ENCODE measurements at places on chromosomes 6 and 20.

DNA sequence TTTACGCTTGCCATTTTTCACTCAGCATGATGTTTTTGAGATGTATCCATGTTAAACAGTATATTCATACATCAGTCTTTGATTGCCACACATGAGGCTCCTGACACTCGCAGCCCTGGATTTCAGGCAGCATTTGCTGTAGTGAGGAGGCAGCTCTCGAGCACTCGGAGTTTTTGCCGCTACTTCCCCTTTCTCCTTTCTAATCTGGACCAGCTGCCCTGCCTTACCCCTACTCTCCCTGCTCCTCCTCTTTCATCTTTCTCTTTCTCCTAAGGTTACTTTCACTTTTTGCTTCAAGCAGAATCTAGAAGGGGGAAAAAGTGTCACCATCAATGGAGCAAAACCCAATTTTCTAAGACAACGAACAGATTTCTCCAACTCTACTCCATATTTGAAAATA lies 5.9 kb upstream of the CST3 start:
- DNase-seq, result no peak

GRCh38 chr20:31823360-31824124 lies 4.4 kb downstream of the MYLK2 start:
- no peak for DNase-seq

DNA sequence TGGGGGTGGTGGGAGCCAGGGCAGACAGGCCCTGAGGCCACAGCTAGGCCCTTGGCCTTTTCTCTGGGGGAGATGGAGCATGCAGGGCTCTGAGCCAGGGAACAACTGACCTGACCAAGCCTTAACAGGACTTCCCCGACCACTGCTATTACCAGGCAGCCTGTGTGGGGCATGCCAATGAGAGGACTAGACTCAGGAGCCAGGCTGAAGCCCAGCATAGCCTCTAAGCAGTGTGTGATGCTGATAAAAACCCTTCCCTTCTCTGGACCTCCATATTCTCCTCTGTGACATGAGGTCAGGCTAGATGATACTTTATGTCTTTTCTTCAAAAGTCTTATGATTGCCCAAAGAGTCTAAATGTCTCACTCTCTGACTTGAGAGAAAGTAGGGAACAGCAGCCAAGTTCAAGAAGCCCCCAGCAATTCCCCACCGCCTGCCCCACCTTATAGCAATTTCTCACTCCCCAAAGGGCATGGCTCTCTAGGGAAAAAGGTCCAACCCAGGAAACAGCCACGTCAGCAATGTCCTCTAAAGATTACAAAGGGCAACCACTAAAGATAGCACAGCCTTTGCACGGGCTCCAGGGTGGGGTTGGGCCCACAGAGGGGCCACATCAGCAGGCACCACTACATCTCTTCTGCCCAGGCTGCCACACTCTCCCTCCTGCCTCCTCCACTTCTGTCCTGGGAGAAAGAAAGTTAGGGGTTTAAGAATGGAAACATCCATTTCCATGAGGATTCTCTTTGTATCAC lies 71.3 kb downstream of the TRERF1 start:
- no peak for DNase-seq

- no peak for DNase-seq
These were observed 6.2 kb downstream of the PXT1 start for GRCh38 chr6:36436466-36436865.

- DNase-seq, result no peak
These were observed 254.7 kb downstream of the TSHZ2 start for GRCh38 chr20:53226826-53227225.

- no peak for DNase-seq
These were observed 16.4 kb downstream of the PLCB1 start for GRCh38 chr20:8148501-8148900.

DNA sequence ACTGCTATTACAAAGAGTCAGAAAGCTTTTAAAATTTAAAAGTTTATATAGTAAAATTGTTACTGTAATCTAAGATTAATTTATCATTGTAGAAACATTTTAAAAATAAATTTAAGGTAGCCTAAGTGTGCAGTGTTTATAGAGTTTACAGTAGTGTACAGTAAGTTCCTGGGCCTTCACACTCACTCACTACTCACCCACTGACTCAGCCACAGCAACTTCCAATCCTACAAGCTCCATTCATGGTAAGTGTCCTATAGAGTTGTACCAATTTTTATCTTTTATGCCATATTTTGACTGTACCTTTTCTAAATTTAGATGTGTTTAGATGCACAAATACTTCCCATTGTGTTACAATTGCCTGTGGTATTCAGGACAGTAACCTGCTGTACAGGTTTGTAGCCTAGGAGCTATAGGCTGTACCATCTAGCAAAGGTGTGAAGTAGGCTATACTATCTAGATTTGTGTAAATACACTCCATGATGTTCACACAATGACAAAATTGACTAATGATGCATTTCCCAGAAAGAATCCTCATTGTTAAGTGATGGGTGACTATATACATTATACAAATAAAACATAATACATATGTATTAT lies 10.2 kb upstream of the TMEM170B start:
- DNase-seq, result no peak

- DNase-seq, result no peak
These were observed 55.0 kb downstream of the ALDH5A1 start for GRCh38 chr6:24549674-24550353.

DNA sequence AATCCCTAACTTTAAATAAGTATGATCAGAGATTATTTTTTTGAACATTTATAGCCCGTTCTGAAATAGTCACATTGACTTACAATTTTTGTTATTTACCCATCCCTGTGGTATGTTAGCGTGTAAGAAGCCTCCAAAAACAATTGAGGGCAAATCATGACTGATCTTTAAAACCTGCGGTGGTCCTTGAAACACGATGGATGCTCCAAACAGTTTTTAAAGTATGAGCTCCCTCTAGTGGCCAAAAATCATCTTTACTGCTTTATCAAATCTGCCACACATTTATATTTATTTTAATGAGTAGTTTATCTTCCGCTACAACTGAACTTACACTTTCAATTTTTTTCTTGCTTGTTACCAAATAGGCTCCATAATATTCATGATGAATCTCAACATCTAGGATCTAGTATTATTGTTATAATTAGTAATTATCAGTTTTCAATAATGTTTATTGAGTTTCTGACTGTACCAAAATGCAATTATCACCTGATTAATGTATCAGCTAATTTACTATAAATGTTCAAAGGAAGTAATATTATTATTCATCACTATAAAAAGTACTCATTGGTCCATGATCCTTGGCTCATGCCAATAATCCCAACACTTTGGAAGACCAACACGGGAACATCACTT lies 52.2 kb downstream of the MARCKS start:
- DNase-seq, result peak; percentile 34

DNA sequence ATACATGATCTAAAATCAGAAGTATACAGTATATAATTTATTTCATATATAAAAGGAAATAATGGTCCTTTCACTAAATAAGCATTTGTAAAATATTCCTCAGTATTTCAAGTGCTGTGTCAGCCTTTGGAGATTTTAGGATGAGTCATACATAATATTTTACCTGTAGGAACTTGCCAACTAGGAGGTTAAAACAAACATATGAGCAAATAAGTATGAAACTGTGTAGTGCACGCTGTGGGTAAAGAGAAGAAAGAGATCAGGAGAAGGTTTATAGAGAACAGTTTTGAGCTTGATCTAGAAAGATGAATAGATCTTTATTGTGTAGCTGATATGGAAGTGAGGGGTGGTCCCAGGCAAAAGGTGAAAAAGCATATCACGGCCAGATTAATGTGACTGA lies 169.9 kb upstream of the RNF217 start:
- DNase-seq, result no peak

DNA sequence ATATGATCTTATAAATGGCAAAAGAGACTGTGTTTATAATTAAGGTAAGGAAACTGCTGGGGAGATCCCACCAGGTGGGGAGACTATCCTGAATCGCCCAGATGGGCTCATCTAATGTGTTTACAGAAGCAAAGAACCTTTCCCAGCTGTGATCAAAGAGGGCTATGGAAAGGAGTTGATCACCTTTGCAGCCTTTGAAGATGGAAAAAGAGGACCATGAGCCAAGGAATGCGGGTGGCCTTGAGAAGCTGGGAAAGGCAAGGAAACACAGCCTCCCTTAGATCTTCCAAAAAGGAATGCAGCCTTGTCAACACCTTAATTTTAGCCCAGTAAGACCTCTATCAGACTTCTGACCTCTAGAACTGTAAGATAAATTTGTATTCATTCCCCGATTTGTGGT lies 66.5 kb upstream of the ADGRG6 start:
- DNase-seq, result no peak

DNA sequence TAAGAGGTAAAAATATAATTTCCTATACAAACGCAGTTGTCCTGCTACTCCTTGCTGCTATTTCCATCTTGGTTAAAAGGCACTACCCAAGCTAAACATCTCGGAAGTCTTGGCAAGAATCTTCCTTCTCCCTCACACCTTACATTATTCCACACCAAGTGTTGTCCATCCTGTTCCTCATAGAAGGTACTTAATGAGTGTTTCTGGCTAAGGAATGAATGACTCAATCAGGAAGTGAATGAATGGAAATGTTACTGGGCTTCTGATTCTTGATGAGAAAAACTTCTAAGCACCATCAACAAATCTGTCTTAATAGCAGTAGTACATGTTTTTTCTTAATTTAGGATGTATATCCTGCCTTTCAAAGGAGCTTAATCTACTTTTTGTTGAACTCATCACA lies 40.6 kb upstream of the RSPO3 start:
- no peak for DNase-seq

DNA sequence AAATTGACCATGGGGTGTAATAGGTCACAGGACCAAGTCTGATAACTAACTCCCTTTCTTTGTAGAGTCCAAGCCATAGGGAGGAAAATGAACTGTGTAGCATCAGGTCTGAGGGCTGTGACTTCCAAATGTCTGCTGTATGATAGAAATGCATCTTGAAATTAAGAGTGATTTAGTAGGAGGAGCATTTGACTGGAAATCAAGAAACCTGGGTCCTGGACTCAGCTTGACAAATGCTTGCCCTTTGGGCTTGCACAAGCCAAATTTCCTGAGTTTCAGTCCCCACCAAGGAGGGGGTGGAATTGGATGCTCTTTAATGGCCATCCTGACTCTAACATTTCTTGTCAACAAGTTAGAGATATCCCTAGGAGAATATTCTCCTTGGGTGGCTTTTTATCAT lies 187.0 kb downstream of the PDE7B start:
- no peak for DNase-seq

- DNase-seq, result no peak
These were observed 397.9 kb upstream of the JARID2 start for GRCh38 chr6:14848019-14848418.

GRCh38 chr6:5063617-5064016 lies 21.5 kb upstream of the PPP1R3G start:
- DNase-seq, result no peak

GRCh38 chr6:68094070-68094469 lies 541.0 kb upstream of the ADGRB3 start:
- no peak for DNase-seq

GRCh38 chr20:60261333-60261732 lies 303.1 kb downstream of the CDH26 start:
- DNase-seq, result no peak

- DNase-seq, result no peak
These were observed 270.6 kb downstream of the PRL start for GRCh38 chr6:22026164-22026678.

- peak; percentile 20 for DNase-seq
These were observed 159.8 kb downstream of the ZFP64 start for GRCh38 chr20:52031563-52032303.

- DNase-seq, result no peak
These were observed 9.3 kb upstream of the DUSP22 start for GRCh38 chr6:282867-283416.

DNA sequence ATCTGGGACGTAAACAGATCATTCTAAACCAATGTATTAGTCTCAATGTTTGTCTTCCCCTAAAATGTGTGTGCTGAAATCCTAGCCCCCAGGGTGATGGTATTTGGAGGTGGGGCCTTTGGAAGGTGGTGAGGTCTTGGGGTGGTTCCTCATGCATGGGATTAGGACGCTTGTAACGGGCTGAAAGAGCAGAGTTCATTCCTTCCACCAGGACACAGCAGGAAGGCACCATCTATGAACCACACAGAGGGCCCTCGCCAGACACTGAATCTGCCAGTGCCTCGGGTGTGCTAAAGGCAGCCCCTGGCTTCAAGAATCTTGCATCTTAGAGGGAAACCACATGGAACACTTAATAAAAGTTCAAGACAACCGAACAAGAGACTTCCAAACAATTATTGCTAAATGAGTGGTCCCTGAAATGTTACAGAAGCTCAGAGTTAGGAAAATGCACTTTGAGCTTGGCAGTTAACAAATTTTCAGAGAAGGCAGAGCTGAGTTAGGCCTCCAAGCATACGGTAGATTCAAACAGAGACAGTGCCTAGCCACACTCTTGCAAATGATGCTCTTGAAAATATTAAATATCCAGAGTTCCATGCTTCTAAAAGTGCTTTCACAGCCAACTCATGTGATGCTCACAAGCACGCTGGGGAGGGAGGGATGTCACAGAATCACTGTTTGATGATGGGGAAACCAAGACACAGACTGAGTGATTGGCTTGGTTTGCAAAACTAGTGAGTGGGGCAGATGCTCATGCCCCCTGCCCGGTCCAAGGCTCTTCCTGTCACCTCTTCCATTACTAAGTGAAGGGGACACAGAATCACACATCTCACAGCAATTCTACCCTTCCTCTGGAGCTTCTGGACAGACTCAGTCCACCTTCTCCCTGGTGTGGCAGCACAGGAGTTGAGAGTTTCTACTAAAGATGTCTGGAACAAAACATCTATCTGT lies 27.4 kb downstream of the TBC1D7 start:
- no peak for DNase-seq

DNA sequence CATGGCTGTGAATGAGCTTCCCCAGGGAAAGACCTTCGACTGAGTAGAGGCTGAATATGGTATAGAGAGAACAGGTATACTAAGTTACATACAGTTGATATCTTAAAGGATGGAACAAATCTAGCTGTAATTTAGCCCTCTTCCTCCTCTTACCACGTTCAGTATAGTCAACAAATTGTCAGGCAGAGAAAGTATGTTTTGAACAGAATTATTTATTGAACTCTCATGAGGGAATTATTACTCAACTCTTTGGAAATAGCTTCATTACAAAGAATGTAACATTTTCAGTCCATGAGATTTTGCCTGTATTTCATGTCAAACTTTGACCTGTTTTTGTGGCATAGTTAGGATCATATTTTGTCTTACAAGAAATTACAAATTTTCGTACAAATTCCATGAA lies 63.0 kb downstream of the SH3BGRL2 start:
- DNase-seq, result no peak

- DNase-seq, result no peak
These were observed 65.8 kb upstream of the JAG1 start for GRCh38 chr20:10739566-10739965.

DNA sequence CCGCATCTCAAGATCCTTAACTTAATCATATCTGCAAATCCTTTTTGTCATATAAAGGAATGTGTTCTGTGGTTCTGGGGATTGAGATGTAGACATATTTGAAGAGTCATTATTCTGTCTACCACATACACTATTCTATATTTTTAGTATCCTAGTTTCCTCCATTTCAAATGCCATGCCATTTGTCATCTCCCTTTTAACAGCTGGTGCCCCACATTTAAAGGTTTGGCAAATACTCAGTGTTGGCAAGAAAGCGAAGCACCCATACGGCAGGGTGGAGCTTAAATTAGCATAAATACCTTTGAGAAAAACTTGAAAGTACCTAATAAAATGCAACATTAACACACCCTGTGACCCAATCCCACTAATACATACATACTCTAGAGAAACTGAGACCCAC lies 31.7 kb downstream of the PAK5 start:
- DNase-seq, result no peak

- no peak for DNase-seq
These were observed 42.1 kb downstream of the PPP1R3G start for GRCh38 chr6:5127106-5127687.

GRCh38 chr20:768426-768978 lies at the start of gene SLC52A3:
Gene SLC52A3, minus strand, starts transcription at chr20:768500. Its CDS starts 2,726 bp downstream, at chr20:765774.
- peak; percentile 39 for DNase-seq
